ENCODE measurements at places on chromosomes 4 and X.

GRCh38 chr4:143352720-143353119 is 16.0 kb downstream of the GAB1 start:
- no peak for DNase-seq

- no peak for DNase-seq
Measured at GRCh38 chr4:8128100-8128856, 30.3 kb downstream of the ABLIM2 start.

- no peak for DNase-seq
Measured at GRCh38 chr4:123649645-123650391, 253.2 kb downstream of the SPRY1 start.

GRCh38 chr4:5798462-5798861 is 87.5 kb downstream of the EVC start:
- no peak for DNase-seq

DNA sequence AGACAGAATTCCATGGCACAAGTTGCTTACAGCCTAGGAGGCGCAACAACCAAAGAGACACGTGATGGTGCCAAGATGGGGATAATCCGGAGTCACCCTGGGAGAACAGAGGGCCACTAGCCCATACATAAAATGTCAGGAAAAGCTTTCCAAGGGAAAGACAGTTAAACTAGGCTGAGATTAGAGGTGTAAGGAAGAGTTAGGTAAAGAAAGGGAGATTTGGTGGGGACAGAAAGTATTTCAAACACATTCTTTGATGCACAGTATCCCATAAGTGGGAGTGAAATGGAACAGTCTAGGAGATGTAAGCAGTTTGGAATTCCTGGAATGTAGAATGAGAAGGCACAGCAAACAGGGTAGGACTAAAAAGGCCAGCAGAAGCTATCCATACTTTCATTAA is 860.9 kb upstream of the LCORL start:
- DNase-seq: no peak

DNA sequence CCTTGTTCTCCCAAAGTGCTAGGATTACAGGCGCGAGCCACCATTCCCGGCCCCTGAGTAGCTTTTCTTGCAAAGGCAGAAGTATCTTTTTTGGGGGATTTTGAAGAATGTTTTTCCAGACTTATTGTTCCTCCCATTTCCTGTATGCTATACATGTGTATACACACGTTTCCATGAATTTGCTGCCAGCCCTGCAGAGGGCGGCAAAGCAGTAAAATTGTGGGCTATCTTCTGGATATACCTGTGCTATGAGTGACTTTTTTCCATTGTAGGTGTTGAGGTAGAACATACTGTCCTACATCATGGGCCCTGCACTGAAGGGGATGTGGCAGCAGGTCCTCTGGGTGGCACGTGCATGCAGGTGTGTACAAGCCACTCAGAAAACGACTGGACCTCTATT is 16.9 kb upstream of the MED28 start:
- DNase-seq: no peak

- DNase-seq: no peak
Measured at GRCh38 chr4:8438743-8439142, 1.8 kb downstream of the ACOX3 start.

- DNase-seq: no peak
Measured at GRCh38 chr4:91087743-91088142, 960.5 kb downstream of the CCSER1 start.

DNA sequence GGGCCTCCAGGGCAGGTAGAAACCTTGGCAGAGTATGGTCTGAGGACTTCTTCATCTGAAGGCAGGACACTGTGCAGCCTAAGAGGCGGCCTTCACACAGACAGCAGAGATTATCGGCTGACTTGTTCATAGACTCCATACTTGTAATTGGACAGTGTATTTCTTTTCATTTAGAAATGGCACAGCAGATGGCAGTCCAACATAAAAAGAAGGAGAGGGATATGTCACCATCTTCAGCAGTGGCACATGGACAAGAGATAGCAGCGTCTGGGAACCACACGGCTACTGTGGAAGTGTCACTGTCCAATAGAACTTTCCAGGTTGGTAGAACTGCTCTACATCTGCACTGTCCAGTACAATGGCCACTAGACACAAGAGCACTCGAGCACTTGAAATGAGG is 21.7 kb upstream of the GEMIN8 start:
- no peak for DNase-seq

GRCh38 chr4:64144994-64145393 is 264.3 kb downstream of the TECRL start:
- no peak for DNase-seq

GRCh38 chr4:1842993-1843448 is 12.9 kb downstream of the LETM1 start:
- no peak for DNase-seq

DNA sequence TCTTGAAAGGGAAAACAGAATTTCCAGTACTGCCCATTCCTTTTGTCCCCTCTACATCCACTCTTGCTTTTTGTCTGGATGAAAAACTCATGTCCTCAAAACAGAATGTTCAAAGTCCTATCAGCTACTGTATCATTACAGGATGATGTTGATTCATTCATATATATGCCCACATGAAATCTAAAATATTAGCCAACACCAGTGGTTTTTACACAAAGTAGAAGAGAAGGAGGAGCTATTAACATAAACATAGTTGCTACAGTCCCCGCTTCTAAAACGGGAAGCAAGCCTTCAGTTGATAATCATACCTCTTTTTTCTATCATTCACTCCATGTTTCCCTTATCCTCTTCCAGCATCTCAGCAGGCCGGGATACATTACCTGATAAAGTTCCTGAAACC is 7.7 kb upstream of the THOC2 start:
- no peak for DNase-seq

- DNase-seq: no peak
Measured at GRCh38 chr4:180394730-180395129, 1848.5 kb upstream of the TENM3 start.

DNA sequence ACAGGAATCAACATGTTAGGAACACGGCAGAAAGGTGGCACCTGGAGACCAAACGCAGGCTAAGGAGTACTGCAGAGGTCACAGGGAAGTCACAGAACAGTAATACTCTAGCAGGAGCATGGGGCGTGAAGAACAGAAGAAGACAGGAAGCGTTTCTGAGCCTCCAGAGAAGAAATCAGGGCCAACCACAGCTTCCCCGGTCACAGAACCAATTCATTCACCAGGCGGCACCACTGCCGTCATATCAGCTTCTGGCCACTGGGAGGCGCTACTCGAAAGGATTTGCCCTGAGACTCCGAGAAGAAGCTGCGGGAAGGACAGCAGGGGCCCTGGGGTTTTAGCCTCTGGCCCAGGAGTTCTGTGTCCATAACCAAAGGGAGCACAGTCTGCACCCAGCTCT is 78.0 kb upstream of the DRD5 start:
- peak; percentile 40 for DNase-seq

DNA sequence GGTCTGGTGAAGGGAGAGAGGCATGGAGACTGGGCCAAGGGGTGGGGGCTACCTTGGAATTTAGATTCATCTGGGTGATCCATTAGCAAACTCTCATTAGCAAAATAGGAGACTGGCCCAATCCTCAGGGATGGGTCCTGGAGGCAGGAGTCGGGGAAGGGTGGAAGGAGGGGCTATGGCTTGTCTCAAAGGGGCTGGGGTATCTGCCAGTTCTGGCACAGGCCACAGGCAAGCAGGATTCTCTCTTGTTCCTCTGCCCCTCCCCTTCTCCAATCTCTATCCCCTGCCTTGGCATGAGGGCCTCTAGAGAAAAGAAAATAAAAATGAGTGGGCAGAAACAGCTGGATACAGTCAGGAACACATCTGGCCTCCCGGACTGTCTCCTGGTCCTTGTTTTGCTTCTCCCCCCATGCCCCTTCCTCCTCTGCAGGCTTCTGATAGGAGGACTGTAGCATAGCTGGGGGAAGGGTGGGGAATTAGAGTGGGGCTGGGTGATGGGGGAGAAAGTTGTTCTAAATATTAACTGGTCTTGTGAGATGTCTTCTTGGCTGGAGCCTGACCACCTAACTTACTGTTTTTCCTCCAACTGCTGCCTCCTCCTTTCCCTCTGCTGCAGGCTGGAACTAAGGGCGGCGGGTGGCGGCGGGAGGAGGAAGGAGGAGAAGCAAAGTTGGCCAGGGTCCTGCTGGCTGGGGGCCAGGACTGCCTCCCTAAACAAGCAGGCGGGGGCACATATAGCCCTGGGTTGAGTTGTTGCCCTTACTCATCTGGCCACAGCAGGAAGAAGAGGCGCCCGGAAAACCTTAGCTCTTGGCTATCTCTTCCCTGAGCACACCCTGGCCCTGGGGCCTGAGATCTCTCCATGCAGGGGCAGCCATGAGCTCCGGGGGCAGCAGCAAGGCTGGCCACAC is 53.3 kb upstream of the LAS1L start:
- DNase-seq: peak; percentile 64

Data from omental fat pad (tissue), 4 donors.